RKO (cell line): ENCODE measurements at places on chromosomes 3 and 15.

DNA sequence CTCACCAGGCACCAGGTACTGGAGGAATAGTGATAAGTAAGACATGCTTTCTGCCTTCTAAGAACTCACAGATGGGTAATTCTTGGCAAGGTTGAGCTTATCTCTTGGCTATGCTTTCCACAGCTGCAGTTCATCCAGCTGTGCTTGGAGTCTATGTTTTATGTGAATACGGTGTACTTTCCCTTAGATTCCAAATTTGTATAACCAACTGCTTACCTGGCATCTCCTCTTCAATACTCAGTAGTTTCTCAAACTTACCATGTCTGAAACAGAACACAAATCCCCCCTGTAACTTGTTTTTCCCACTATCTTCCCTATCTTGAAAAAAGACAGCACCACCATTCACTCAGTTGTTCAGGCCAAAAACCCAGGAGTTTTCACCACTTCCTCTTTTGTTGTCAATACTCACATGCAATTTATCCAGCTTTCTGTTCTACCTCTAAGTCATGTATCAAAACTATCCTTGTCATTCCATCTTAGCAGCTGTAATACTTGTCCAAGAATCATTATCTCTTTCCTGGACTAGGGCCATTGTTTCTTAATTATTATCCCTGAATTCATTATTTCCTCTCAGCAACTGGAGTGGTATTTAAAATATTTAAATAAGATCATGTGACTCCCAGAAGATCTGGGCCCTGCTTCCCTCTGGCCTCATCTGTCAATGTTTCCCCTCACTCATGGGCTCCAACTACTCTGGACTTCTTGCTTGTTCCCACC lies 32.6 kb downstream of the COL6A5 start:
- no peak for DNase-seq

- DNase-seq, result peak; percentile 69
These were observed 100.5 kb upstream of the ZBED2 start for GRCh38 chr3:111695636-111696117.

GRCh38 chr15:38029736-38030135 lies 95.3 kb downstream of the TMCO5A start:
- no peak for DNase-seq

- no peak for DNase-seq
These were observed 554.3 kb downstream of the EPHB1 start for GRCh38 chr3:135349254-135349948.

GRCh38 chr3:72818905-72819304 lies 29.3 kb downstream of the SHQ1 start:
- no peak for DNase-seq

DNA sequence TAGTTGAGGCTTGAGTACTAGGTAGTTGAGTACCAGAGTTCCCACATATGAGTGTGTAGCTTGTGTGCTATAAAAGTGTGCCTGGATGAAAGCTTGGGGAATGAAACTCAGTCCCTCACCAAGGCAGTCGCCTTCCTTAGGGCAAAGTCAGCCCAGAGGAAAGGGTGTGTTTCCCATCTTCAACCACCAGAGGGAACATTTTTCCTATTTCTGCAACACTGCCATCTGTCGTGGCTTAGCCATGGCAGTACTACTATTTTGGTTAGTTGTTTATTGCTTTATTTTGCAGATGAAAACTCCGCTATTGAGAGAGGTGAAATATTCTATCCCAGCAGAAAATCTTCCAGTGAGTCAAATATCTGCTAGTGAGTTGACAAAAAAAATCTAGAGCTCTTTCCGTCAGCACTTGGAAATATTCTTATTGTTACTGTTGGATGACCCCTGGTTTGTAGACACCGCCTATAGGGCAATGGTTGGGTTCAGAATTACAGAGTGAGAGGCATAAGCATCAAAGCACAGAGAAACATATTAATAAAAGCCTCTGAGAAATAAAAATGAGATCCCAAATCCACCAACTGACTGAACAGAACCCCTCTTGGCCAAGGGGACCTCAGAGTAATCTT lies 239.9 kb downstream of the CPNE4 start:
- DNase-seq, result peak; percentile 65

DNA sequence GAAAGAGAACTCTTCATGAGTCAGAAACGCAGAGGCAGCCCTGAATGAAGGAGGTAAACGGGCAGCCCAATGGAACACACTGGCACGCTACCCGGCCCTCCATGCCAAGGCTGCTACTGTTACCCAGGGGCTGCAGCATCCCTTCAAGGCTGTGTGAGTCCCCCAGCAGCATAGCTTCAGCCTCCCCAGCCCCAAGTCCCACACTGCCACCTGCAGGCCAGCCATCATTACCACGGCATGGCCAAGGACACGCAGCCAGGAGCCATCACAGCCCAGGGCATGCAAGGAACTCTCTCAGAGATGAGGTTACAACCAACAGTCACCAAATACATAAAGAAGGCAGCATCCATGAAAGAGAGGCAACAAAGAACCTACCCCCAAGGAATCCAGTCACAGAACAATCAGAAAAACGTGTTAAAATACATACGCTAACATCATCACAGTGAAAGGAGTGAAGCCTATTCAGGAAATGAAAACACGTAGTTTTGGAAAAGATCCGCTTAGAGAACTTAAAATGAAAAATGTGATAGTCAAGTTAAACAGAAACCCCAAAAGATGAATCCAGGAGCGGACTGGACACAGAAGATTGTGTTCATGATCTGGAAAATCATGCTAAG lies 22.4 kb downstream of the PLA2G4F start:
- DNase-seq, result peak; percentile 39

- no peak for DNase-seq
These were observed 9.8 kb upstream of the SLC9C1 start for GRCh38 chr3:112303764-112304325.

DNA sequence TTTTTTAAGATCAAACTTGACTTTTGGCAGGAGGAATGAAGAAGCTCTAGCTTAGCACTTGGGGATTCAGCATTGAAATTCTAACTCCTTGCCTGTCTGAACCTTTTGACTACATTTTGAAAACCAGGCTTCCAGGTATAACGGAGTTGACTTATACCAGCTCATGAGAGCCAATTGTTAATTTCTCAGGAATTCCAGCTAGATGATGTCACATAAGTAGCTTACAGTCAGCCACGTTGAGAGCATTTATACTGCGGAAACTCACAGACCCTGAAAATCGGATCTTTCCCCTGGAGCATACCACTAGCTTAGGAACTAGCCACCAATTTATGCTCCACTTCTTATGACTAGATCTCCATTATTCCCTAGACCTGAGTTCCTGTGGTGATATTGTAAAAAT lies 321.4 kb upstream of the DPH6 start:
- DNase-seq, result no peak

- no peak for DNase-seq
These were observed 6.0 kb downstream of the AMIGO3 start for GRCh38 chr3:49713336-49714105.

GRCh38 chr3:139258276-139258675 lies 85.5 kb upstream of the MRPS22 start:
- no peak for DNase-seq

DNA sequence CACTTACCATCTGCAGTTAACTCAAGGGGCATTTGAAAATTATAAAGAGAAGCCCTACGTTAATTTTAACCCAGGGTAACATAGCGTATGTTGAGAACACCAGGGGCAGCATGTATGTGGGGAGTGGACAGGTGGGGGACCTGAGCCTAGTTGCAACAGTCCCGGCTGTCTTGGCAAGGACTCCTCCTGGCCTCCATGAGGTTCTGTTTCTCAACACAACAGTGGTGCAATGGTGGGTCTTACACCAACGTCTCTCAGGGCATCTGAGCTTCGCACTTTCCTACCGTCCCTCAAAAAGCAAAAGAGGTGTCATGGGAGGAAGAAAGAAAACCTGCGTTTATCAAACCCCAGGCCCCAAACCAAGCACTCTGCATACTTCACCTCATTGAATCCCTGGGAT lies 50.6 kb downstream of the MGLL start:
- no peak for DNase-seq

GRCh38 chr3:67431887-67432286 lies 222.5 kb downstream of the SUCLG2 start:
- DNase-seq, result no peak

DNA sequence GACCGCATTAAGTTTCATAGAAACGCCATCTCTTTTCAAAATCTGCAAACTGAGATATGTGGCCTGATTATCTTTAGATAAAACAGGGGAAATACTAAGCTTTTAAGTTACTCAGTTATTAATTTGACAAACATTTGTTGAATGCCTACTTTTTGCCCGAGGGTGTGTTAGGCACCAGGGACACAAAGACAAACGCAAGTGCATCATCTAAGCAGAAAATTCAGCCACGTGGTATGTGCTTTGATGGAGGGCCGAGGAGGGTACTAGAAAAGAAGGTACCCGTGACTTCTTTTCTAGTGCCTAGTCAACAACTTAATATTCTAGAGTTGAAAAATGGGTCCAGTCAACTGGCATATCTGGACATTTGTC lies 594.3 kb downstream of the MAGI1 start:
- no peak for DNase-seq

- DNase-seq, result no peak
These were observed 23.4 kb upstream of the NRG4 start for GRCh38 chr15:76035593-76035992.

DNA sequence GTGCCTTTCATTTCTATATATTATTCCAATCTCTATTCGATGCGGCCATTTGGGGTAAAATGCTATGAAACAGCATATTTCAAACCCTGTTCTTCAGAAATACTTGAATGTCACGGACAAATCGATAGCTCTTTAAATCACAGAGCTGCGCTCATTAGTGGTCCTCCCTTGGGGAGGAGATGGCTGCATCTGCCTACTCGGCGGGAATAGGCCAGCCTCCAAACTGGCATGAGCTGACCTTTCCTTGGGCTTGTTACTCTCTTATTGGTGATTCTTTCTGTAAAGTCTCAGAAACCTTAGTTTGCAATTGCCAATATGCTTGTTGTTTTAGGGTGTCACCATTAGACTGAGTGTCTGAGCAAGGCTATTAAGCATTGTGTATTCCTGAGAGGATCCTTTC lies 120.9 kb downstream of the BDH1 start:
- no peak for DNase-seq

- no peak for DNase-seq
These were observed 97.7 kb upstream of the ATP2B2 start for GRCh38 chr3:10602769-10603768.

DNA sequence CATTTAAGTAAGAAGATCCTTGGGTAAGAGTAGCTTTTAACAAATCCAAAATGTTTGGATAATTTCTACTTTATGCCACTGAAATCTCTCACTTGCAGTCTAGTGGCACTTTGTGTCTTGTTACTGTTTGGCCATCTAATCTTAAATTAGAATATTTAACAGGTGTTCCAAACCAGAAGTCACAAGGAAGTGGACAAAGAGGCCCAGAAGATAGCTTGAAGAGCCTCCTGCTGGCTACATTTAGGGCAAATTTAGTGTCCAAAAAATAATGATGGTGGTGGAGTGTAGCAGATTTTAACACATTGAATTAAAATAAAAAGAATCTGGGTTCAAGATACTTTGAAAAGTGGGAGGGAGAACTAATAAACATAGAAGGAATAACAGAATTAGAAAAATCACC lies 172.2 kb downstream of the GHSR start:
- DNase-seq, result no peak

- DNase-seq, result no peak
These were observed 158.2 kb upstream of the CHRM5 start for GRCh38 chr15:33810073-33810595.

DNA sequence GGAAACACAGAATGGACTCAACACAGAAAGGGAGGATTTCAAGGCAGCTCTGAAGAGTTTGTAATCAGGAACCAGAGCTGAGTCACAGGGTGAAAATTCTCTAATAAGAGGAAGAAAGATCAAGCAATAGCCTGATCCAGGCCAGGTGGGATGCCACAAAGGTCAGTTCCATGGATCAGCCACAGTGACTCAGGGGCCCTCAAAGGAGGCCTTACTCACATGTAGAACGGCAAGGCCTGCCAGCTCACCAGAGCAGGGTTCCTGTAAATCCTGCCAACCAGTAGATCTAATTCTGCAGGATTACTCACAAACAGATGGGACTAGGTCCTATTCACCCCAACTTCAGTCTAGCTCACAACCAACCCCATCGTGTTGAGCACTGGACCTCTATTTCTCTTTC lies 78.3 kb upstream of the PPP2R3A start:
- DNase-seq, result peak; percentile 70

DNA sequence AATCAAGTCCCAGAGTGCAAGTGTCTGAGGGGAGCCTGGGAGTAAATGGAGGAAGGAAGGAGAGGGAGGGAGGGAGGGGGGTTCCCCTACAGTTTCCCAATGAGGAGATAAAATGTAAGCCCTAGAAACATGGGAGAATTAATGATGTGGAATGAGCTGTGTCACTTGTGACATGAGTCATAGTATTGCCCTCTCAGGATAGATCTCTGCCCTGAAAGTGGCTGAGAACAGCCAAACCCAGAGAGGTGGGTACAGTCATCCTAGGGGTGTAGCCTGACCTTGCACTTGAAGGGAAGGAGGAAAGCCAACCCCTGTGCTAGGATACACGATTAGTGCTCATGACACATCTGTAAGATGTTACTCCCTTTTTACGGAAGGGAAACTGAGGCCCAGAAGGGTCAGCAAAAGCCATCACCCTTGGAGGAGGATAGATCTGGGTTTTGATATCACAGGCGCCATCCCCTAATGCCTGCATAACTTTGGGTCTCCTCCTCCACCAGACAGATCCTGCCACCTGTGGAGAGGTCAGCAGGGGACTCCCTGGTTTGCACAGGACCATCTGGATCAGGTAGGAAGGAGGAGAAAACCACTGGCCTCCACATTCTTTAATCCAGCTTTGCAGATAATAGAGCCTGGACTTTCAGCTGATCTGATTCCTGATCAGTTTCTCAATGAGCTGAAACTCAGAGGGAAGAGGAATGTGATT lies 23.1 kb upstream of the USP3 start:
- DNase-seq, result peak; percentile 41

GRCh38 chr3:101940521-101941317 lies 91.4 kb downstream of the NFKBIZ start:
- peak; percentile 99 for DNase-seq

DNA sequence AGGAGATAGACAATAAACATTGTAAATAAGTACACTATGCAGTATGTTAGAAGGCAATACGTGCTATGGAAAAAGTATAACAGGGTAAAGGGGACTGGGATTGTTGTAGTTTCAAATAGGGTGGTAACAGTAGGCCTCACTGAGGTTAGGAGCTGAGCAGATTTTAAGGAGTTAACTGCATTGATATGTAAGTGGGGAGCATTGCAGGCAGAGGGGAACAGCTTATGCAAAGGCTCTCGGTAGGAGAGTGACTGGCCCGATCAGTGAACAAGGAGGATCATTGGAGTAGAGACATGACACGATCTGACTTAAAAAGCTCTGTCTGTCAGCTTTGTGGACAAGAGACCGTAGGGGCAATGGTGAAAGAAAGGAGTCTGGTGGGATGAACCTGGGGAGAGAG lies 46.8 kb downstream of the PCCB start:
- no peak for DNase-seq

DNA sequence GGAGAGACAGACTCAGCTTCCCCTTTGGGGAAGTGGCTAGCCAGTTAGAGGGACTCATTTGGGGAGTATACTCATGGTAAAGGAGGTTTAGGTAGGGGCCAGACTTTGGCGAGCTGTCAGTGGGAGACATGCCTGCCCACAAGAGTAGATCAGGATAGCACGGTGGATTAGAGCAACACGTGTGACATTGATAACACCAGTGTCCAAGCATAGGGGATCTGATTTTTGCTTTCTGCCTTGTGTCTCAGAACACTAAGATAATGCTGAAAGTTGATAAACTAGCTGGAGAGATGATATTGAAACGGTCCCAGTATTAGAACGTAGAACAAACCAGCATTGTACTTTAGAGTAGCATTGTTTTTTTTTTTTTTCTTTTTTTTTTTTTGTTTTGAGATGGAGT lies 25.9 kb downstream of the MAP6D1 start:
- no peak for DNase-seq

- no peak for DNase-seq
These were observed 12.7 kb upstream of the CLDN16 start for GRCh38 chr3:190375246-190375645.

GRCh38 chr3:4302747-4303146 lies 422 bp upstream of the SETMAR start:
- no peak for DNase-seq
